Heart left ventricle (tissue), 16 donors: ENCODE measurements at places on chromosomes 4 and X. TPM values are rescaled to one million over a fixed set of nuclear protein-coding genes. Genes with fewer than 3 reads are reported as not detected.
A peak's percentile ranks its signal among the peaks of the same experiment; 100 is the strongest.

- DNase-seq, result peak; percentile 29
These were observed 10.2 kb upstream of the N4BP2 start for GRCh38 chr4:40046311-40046980.

DNA sequence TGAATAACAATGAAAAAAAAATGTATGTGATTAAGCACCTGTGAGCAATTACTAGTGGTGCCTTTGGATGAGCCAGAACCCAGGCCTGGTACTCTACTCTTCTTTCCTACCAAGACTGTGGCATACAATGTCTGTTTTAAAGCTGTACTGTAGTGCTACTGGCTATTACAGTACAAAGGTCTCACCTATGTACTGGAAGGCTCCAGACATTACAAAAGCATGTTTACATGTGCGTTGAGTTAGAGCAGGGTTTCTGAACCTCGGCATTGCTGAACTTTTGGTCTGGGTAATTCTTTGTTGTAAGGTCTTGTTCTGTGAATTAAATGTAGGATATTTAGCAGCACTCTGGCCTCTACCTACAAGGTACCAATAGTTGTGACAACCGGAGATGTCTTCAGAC is 153.8 kb downstream of the SPATA18 start:
- no peak for DNase-seq

DNA sequence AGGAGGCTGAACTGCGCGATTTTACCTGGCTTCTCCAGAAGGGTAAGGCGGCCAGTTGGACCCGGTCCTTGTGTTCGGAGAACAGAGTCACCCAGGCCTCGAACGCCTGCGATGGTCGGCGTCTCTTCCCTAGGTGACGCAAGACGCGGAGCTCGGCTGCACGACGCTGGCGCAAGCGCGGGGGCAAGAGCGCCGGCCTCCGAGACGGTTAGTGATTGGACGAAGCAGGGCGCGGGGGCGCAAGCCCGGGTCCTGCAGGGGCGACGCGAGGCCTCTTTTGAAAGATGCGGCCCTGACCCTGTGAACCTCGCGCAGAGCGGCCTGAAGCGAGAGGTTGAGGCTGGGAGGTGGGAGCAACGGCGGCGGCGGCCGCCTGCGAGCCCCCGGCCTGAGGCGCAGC is 428 bp downstream of the ADAD1 start:
- no peak for DNase-seq

DNA sequence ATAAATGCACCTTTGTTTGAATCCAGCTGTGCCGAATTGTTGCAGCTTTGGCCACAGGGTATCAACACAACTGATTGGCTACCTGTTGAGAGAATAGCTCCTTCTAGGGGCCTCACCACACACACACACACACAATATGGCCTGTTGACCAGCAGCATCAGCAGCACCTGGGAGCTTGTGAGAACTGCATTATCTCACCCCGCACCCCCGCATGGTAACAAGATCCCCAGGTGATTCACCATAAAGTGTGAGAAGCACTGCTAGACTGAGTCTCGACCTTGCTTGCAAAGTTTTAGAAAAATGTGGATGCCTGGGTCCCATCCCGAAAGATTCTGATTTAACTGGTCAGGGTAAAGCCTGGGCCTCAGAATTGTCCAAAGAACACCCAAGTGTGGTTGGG is 176.9 kb upstream of the PRPS2 start:
- DNase-seq, result no peak

GRCh38 chr4:37615059-37615719 is 71.0 kb downstream of the RELL1 start:
- no peak for DNase-seq

GRCh38 chrX:41708486-41708885 is 15.5 kb upstream of the GPR82 start:
- no peak for DNase-seq

DNA sequence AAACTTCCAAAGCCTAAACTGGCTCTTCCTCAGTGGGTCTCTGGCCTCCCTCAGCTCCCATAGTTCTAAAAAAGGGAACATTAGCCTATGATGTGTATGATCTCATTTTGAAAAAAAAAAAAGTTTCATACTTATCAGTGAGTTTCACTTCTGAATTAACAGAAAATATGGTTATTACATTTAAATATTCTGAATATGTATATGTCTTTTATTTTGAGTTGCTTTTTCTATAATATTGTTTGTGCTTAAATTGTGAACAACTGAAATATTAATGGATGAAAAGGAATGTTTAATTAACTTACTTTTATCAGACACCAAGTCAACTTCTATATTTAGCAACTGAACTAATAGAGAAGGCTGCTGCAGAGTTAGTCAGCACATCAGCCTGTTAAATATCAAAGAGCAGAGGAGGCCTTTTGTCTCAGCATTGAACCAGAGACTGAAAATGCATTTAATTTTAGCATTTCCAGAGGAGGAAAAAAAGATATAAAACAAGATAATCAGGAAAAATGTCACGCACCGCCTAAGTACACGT is 20.4 kb upstream of the FHL1 start:
- no peak for DNase-seq

GRCh38 chrX:97597954-97598353 is 714.2 kb downstream of the RPA4 start:
- DNase-seq, result no peak

The UCHL1 gene
- 10.3 TPM for polyA plus RNA-seq

The PDE5A gene
- 1.6 TPM for polyA plus RNA-seq

The SPANXA1 gene
- polyA plus RNA-seq, result not detected

The DMD gene
- 34.7 TPM for polyA plus RNA-seq

The PABPC1L2A gene
- polyA plus RNA-seq, result not detected
